ENCODE measurements at places on chromosomes 6 and 20. TPM values are rescaled to one million over a fixed set of nuclear protein-coding genes. Genes with fewer than 3 reads are reported as not detected.

The NTSR1 gene
- not detected for total RNA-seq

The ARHGAP40 gene
- total RNA-seq, result not detected

The PI3 gene
- total RNA-seq, result not detected

- no peak for DNase-seq
These were observed 141.7 kb downstream of the EDN3 start for GRCh38 chr20:59441860-59442810.

DNA sequence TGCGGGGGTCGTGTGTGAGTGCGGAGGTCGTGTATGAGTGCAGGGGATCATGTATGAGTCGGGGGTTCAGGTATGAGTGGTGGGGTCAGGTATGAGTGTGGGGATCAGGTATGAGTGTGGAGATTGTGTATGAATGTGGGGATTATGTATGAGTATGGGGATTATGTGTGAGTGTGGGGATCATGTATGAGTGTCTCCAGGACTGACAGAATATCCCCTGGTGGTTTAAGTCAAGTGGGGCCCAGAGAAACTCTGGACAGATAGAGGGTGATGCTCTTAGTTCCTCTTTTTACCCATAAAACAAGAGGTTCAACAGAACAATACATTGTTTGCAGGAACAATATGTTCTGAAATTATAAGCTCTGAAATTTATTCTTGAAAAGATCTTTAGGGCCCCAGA is 131.9 kb downstream of the UST start:
- DNase-seq, result no peak

The PCNA gene
- total RNA-seq, result 52.5 TPM

DNA sequence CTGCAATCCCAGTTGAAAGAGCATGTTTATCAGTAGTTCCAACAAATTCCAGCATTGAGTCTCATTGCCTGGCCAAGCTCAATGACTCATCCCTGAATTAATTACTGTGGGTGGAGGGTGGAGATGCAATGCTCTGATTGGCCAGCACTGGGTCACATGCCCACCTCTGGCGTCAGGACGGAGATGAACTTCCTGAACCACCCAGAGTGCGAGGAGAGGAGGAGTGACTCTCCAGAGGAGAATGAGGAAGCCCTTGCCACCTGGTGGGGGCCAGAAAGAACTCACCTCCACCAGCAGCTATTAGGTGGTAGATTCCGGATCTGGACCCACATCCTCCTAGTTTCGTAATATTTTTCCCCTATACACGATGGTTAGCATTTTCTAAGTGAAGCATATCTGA is 283.9 kb downstream of the TBC1D7 start:
- DNase-seq, result no peak

The NKX2-2 gene
- total RNA-seq, result not detected

The TMEM170B gene
- total RNA-seq, result 0.53 TPM

The FNDC11 gene
- total RNA-seq, result not detected

The KHDRBS2 gene
- not detected for total RNA-seq

GRCh38 chr6:127938701-127939100 is 37.8 kb upstream of the THEMIS start:
- DNase-seq, result no peak
